ENCODE measurements at places on chromosomes 3 and 15.

- DNase-seq = no peak
Observed at GRCh38 chr15:36940636-36941260, 159.6 kb downstream of the MEIS2 start.

DNA sequence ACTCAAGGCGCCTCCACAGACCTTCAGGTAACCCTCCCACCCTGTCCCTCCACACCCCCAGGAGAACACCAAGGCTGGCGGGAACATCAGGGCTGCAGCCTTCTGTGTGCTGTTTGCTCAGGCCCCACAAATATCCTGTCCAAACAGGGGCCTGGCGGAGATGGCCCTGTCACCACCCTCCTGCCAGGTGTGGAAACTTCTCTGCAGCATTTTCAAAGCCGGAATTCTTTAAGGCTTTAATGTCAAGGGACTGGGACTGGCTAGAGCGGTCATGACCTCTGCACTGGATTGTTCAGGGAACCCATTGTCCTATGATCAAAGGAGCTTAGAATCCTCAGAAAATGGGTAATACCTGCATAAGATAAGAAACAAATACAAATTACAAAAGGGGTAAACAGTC is 46.6 kb downstream of the FBLN2 start:
- no peak for DNase-seq

DNA sequence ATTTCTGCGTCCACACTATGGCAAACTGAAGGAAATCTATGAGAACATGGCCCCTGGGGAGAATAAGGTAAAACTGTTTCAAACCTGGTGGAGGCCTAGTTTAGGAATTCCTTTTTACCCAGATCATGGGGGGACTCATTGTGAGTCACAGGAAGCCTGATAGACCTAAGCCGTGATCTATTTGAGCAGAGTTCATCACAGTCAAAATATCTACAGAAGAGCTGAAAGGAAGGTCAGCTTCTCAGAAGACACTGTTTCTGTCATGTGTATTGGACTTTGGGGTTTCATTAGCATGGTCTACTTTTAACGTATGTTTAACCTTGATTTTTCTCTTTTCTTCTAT is 1.3 kb downstream of the PSMD2 start:
- peak; percentile 27 for DNase-seq

GRCh38 chr3:53881691-53882593 is at the start of gene ACTR8:
ACTR8 (minus strand) TSS chr3:53882152; CDS start chr3:53882101, 51 bp downstream.
- peak; percentile 87 for DNase-seq

DNA sequence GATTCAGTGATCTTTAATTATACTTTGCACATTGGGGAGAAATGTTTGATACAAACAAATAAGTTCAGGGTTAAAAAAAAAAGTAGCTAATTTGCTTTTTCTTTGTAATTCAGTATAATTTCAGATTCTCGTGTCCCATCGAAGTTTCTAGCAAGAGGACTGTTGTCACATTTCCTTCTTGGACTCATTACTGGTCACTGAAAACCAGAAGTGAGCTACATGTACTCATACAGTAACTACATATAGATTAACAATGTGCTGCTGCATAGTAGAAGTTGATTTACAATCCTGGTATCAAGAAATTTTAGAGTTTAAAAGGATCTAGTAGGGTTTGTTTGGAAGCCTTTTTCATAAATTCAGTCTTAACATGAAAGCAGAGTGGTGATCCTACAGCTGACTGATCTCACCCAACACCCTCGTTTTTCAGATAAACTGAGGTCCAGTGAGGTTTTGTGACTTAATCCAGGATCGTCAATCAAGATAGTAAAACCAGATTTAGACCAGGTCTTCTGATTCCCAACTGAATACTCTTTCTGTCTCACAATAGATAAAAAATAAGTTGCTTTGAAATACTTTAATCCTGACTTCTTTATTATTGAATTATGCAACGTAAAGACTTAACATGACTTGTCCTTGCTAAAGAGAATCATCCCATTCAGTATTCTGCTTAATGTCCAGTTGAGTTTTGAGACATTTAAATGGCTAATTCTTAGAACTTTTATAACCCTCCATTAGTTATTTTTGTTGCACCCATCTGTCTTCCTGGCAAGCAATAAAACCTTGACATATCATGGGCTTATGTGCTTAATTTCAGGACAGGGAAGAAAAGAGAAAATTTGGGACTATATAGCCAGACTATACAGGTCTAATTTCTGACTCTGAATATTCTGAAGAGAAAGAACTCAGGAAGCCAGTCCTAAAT is 2.8 kb downstream of the SEC62 start:
- DNase-seq = no peak

GRCh38 chr15:98548139-98548971 is 100.0 kb upstream of the IGF1R start:
- peak; percentile 60 for DNase-seq

DNA sequence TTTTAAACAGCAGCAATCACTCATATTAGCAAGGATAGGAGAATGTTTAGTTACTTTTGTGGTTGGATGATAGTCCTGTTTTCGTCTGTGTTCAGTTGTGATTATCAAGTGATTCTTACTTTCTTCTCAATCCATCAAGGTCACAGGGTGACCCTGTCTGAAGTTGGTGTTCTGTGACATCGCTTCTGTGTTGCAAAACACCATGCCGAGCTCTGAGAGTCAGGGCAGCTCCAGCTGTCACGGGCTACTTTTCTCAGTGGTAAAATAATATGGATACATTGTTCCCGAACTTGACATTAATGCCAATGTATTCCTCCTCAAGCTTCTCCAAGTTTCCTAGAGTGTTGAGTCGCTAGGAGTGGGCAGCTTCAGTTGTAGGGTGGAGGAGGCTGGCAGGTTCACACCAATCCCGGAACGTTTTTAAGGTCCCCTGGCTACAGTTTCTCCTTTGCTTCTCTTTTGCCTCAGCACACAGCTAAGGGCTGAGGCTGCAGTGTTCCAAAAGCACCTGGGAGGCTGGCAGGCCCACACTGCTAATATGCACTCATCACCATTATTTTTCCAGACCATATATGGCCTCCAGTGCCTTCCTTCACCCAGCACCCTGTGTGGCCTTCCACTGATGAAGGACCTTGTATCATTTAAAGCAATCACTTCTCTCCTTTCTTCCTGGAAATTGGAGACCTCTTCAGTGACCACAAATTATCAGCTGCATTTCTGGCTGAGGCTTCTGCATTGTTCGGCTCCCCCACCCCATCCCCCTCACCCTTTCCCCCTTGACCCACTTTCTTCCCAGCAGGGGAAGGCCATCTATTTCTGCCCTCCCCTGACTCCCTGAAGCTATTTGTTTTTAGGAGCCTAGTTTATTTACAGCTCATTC is 25.8 kb downstream of the COLQ start:
- DNase-seq = no peak

DNA sequence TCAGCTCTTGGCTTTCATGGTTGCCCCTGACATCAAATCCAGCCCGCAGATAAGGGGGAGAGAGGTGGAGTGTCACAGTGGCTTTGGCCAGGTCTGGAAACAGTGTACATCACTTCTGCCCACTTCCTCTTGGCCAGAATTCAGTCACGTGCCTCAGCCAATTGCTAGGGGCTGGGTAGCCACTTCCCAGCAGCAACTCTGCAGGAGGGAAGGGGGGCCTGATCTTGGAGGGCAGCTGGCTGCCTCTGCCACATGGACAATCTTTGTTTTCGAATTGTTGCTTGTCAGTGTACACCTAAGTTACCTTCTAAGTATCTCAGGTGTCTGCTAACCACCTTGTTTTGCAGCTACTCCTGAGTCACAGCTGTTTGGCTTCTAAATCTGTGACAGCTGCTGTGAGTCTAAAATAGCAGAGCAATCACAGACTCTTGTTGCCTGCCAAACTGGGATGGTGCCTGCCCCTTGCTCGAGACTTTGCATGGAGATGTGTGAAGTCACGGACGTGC is 41.0 kb upstream of the LIMD1 start:
- peak; percentile 57 for DNase-seq

Data from choroid plexus epithelial cell (primary cell).